ENCODE measurements at places on chromosomes 12 and 14. TPM values are rescaled to one million over a fixed set of nuclear protein-coding genes. Genes with fewer than 3 reads are reported as not detected.

Gene IL31
- total RNA-seq = not detected

Gene COCH
- total RNA-seq = not detected

Gene NKX2-1
- not detected for total RNA-seq

Gene WSCD2
- total RNA-seq = not detected

Gene BIN2
- total RNA-seq = under 0.01 TPM

Gene ZNF385A
- 1.6 TPM for total RNA-seq

Gene HOXC10
- total RNA-seq = not detected

Gene PSME2
- 33.4 TPM for total RNA-seq

Measured in fibroblast of the aortic adventitia (primary cell).